ENCODE measurements at places on chromosomes 5 and 9.

GRCh38 chr5:147906326-147907095 lies at the start of gene C5orf46:
TSS of gene C5orf46 (minus strand) at chr5:147906538. CDS start at chr5:147906501, 37 bp downstream.
- peak; percentile 42 for DNase-seq

GRCh38 chr5:52999344-52999949 lies 10.3 kb downstream of the ITGA2 start:
- no peak for DNase-seq

- no peak for DNase-seq
These were observed 103.4 kb downstream of the OTULIN start for GRCh38 chr5:14767735-14768507.

GRCh38 chr5:56481428-56482357 lies 248.6 kb upstream of the ANKRD55 start:
- peak; percentile 14 for DNase-seq

GRCh38 chr5:126348855-126349635 lies 74.2 kb upstream of the GRAMD2B start:
- no peak for DNase-seq

DNA sequence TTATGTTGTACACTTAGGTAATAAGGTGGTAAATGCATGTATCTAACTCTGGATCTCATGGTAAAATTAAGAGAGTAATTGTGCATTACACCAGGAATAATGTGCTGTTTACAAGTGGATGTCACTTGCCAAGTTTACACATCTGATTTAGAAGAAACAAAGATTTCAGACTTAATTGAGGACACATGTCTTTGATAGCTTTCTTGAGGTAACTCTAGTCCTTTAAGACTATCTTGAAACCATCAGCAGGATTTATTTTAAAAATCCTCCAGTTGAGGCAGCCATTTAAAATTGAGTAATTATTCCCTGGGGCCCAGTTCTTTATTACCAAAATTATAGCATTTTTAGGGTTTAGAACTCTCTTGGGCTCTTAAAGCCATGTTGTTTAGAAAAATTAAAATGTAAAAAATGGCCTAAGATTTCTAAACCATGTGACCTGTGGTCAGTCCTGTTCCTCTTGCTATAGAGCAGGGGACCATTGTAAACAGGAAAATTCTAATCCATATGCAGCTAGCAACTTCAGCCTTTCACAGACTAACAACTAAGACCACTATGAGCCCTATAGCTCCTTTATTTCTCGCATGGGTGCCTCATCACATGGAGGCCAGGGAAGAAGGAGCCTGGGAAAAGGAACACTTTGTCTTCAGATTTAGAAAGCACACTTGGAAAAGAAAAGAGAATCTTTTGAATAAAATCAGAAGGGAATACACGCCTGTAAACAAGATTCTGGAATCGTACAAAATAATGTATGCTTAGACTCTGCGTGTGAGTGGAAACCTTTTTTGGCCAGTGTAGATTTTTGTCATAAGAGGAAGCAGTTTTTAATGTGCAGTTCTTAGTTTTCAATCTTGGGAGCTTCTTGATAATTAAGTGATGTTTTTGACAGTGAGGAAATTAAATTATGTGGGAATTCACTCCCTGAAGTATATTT lies 71.2 kb downstream of the ZSWIM6 start:
- no peak for DNase-seq

DNA sequence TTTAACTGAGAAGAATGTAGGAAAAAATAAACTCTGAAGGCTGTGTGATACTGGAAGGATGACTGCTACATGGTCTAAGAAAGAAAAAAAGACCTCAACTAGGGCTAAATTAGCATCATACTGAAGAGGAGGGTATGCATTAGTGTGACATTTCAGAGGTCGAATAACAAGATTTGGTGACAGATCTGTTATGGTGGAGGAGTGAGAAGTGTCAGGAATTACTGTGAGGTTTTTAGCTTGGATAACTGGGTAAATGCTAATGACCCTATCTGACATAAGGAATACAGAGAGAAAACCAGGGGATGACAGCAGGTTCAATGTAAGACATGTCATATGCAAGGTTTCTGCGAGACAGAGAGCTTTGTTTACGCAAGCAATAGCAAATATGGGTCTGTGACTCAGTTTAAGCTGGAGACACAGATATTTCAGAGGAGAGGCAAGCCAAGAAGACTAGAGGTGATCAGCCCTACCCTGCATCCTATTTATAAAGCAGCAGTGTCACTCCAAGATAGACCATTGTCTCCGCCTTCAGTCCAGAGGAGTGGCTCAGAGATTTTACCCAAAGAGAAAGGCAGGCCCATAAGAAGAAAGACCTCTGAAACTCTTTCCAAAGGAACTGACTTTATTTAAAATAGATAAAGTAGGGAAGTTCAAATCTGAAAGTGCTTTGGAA lies 44.3 kb downstream of the FBN2 start:
- no peak for DNase-seq

- DNase-seq = no peak
These were observed 85.0 kb upstream of the RASA1 start for GRCh38 chr5:87182649-87183048.

DNA sequence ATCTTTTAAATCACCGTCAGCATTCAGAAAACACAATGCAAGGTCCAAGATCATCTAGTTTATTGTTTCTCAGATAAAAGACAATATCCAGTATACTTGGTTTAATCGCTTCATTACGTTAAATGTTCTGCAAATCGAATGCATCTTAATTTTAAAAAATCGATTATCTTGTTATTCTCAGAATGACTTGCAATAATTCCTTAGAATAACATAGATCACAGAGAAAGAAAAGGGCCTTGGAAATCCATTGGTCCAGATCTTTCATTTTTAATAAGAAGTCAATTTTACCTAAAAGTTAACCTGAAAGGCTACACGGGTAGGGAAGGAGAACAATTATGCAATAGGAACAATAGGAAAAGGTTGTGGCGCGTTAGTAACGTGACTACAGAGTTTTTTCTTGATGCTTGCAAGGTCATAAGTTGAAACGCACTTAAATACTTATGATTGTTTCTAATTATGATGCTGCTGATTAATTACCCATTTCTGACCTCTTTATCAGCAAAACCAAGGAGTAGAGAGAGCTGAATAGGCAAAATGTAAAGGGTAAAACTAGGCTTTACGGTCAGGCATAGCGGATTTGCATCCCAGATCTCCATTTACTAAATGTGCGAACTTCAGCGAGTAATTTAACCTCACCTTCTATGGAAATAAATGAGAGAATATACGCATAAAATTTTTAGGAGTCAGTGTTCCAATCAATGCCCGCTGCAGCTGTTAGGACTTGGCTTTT lies 769 bp upstream of the LYRM7 start:
- no peak for DNase-seq

GRCh38 chr9:123657941-123658340 lies 272.0 kb downstream of the DENND1A start:
- DNase-seq = no peak

All from HCEC 1CT (cell line).